Esophagus squamous epithelium (tissue), 5 donors: ENCODE measurements at places on chromosomes 2 and 18.

DNA sequence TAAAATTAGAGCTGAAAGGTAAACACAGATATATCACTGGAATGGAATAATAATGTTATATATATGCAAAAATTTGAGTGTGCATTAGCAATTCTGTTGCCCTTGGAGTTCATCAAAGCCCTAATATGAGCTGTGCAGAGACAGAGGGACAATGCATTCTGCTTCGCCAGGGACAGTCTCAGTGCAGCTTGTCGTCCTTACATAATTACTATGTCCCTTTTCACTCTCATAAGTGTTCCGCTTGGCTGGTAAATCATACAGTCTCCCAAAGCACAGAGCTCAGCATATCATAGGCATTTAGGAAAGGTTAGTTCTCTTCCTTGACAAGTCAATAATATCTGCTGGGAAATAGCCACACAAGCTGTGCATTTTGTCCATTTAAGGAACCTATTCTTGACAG is 30.7 kb downstream of the MAPK4 start:
- DNase-seq, result no peak

DNA sequence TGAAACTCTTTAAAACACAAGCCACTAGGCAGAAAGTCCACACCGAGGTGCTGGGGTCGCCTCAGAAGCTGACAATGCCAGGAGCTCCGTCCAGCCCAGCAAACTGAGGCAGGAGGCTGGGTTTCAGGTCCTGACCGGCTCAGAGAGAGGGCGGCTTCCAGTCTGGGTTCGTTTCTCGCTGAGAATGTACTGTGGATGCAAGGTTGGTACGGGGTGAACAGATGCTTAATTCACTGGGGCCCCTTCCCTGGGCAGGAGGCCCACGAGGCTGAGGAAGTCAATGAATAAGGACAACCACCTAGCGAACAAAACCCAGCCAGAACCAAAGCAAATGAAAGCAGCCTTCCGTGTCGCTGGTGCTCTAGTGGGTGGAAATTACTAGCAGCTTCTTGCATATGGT is 142.0 kb downstream of the RTP5 start:
- no peak for DNase-seq

GRCh38 chr2:100185105-100185504 is 42.7 kb upstream of the AFF3 start:
- no peak for DNase-seq

DNA sequence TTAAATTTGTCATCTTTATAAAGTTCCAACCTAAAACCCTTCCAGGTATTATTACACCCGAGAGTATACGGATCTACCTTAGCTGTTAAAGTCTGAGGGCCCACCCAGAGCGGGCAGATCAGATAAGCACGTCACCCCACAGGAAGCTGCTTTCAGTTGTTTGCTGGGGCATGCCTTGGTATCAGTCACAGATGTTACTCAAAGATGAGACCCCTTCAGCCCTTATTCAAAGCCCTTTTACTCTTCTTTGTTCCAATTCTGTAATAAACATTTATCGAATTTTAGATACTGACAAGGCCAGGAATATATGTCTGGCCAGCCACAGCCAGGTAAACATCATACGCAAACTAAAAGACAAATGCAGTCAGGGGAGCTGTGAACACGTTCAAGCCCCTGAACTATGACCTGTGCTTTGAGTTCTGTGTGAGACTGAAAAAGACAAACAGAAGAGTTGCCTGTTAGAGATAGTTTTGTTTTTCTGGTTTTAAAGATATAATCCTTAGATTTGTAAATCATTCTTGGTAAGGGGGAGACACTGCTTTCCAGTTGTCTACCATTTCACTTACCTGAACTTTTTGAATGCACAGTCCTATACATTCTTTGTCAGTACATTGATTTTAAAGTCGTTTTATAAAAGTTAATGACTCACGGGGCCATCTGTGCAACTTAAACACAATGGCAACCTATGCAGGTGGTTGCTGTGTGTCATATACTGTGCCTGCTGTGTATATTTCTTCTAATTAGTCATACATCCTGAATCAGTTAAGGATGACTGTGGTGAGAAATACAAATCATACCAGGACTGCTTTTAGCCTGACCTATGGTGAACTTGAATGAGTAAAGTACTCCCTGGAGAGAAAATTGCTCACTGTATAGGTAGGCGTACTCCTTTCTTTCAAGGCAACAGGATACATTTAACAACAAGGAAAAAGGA is 100.5 kb upstream of the ITPRID2 start:
- no peak for DNase-seq

- DNase-seq, result no peak
These were observed 600.1 kb upstream of the FSHR start for GRCh38 chr2:49754381-49754780.

DNA sequence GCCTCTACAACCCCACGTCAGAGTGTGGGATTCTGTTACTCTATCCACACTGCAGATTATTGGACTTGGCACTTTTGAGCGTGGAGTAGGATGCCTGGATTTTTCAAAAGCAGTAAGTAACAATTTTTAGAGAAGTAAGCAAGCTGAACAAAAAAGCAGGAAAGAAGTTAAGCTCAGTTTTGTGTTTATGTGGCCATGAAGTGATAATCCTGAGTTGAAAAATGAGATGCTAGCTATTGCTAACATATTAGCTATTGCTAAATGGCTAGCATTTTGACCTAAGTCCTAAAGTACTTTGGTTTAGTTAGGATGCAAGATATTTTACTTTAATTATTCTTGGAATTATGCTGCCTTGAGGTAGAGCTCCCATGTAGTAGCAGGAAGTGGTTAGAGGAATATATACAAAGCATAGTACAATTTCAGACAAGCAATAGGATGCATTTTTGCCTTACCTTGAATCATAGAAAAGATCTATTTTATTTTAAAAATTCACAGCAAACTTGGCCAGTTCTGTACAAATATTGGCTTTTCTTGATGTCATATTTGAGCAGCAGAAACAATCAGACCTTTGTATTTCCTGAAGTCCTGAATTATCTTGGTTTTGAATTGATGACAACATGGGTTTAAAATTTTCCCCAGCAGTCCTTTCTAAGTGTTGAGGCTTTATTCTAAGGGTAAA is 74.6 kb downstream of the COX7A2L start:
- no peak for DNase-seq

DNA sequence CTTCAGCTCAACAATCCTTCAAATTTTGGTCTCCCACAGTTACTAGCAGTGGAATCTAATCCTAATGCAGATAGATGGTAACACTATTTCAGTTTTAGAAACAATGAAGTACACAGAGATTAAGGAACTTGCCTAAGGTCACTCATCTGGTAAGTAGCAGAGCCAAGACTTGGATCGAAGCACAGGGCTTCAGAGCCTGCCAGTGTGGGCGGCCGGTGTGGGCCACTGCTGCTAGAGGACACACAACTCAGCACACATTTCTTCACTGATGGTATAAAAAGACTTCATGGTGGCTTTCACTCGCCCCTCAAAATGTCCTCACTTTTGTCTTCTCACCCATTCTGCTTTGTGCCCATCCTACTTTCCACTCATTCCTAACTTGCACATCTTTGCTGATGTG is 11.1 kb downstream of the C2orf74 start:
- DNase-seq, result no peak

DNA sequence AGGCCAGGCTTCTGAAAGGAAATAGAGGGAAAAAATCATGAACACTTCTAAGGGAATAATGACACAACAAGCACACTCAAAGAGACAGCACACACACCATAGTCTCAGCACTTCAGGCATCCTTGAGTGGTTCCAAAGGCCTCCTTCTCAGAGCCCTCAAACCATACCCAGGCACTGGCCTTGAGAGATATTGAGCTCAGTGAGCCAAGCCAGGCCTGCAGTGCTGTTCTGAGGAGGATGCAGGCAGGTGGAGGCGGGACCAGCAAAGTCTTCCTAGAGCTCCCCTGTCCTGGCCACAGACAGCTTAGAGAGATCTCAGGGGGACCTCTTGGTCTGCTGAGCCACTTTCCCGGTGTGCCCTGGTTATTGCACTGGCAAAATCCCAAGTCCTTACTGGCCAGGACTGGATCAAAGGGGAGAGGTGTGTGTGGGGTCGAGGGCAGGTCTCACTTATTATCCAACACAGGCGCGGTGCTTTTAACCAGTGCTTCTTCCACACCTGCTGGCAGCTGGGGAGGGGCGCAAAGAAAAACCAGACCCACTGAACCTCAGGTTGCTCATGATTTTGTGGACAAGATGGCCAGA is 86.8 kb upstream of the HAAO start:
- DNase-seq, result no peak

DNA sequence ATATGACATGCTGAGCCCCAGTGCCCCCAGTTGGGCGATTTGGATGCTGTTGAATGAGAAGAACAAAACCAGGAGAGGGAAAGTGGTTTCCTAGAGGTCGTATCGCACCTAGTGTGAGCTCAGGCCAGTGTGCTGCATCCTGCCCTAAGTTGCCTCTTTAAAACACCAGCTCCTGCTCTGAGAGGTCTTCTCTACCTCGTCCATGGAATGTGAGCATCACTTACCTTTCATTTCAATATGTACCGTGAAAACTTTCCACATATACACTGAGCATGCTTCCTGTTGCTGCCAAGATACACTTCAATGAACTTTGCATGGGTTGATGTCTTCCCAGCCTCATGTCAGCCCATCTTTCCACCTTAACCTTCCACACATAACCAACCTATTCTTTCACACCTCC is 55.6 kb downstream of the MYT1L start:
- DNase-seq, result no peak

DNA sequence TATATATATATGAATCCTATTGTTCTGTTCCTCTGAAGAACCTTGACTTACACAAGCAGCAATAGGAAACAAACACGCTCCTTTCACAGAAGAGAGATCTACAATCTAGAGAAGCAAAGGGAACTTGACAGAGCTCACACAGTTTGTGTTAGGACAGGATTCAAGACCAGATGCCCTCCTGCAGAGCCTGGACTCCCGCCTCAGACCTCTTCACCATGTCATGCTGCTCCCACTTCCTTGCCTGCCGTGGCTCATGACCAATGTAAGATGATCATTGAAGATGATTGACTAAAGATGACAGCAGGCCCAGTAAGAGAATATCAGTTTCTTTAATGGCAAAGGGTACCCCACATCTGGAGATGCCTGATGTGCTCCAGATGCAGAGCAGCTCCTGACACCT is 111.2 kb upstream of the AGAP1 start:
- no peak for DNase-seq

- no peak for DNase-seq
These were observed 206.4 kb upstream of the NCKAP5 start for GRCh38 chr2:133774654-133775015.

DNA sequence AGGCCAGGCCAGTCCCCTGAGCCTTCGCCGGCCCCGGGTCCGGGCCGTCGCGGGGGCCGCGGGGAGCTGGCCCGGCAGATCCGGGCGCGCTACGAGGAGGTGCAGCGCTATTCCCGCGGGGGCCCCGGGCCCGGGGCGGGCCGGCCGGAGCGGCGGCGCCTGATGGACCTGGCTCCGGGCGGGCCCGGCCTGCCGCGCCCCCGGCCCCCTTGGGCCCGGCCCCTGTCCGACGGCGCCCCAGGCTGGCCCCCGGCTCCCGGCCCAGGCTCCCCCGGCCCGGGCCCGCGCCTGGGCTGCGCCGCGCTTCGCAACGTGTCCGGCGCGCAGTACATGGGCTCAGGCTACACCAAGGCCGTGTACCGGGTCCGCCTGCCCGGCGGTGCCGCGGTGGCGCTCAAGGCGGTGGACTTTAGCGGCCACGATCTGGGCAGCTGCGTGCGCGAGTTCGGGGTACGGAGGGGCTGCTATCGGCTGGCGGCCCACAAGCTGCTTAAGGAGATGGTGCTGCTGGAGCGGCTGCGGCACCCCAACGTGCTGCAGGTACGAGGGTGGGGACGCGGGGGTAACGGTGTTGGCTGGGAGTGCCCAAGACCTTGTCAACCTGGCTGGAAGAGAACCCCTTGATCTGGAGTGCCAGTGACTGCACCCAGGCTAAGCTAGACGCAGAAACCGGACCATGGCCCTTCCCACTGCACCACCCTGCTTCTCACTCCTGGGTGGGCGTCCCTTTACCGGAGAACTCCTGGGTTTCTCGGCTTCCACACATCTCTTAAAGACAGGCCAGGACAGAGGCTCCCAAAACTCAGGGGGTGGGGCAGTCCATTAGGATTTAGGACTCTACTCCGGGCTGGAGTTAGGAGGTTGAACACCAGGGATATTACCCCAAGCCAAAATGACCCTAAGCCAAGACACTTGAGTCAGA is 739 bp downstream of the PKDCC start:
- no peak for DNase-seq

DNA sequence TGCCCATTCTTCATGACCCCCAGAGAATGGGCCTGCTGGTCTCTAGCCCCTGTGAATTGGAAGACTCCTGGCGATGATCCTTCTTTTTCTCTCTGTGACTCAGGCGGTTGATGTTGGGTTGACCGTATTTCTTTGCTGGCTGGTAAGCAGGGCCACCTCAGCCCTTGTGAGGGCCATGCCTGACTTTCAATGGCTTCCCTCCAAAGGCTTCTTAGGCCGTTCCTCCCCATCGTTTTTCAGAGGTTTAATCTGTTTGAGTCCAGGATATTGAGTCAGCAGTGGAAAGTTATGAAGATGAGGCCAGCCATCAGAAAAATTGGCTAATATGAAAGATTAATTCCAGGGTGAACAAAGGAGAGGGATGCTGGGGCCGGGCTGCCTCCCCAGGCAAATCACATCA is 13.6 kb downstream of the HPCAL1 start:
- no peak for DNase-seq

- DNase-seq, result no peak
These were observed 864 bp downstream of the KLHL29 start for GRCh38 chr2:23385748-23386338.

DNA sequence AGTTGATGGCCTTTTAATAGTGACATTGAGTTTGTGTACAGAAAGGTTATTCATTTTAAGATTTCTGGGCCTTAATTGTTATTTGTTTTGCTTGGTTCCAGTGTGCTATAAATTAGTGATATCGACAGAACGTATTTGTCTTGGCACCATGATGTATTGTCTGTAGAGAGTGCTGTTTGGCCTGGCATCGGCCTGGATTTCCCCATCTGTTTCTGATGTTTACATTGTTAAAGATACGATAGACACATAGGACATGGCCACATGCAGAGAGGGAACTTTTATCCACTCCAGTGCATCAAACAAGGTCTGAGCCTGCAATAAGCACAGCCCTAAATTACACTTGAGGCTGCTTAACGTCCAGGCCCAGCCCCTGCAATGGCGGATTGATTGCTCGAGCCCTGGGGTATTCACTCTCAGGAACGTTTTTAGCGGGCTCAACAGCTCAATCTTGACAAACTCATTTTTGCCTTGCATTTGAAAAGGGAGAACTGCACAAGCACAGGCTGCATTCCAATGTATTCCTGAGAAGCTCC is 144.7 kb downstream of the SLC4A3 start:
- no peak for DNase-seq

GRCh38 chr2:144943986-144944385 is 424.1 kb upstream of the ZEB2 start:
- DNase-seq, result no peak

- DNase-seq, result no peak
These were observed 19.1 kb upstream of the SH3BP4 start for GRCh38 chr2:234932591-234933168.

DNA sequence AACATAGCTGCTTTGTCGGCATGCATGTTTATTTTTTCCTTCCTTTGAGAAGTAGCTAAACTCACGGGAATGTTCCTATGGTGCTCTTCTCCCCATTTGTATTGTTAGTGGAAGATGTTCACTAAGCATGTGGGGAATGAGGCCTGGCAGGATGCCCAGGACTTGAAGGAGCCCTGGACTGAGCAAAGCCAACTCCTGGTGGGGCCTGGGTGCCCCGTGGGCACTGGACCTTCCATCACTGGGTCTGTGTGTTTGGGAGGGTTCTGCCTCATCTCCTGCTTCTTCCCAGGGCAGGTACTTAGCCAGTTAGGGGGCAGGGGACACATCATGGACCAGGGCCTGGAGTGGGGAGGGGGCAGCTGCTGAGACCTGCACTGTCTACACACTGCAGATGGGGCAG is 49.3 kb downstream of the ACAA2 start:
- DNase-seq, result no peak
